Stimulated activated CD4-positive, alpha-beta T cell treated with anti-CD3 and anti-CD28 coated beads, Interleukin-12 subunit alpha, Interleukin-12 subunit beta, amount 100 ng/mL, for 48 hours (primary cell): ENCODE measurements at places on chromosomes 11 and 22.

GRCh38 chr22:45744442-45744841, 72.8 kb downstream of the ATXN10 start:
- DNase-seq = no peak

DNA sequence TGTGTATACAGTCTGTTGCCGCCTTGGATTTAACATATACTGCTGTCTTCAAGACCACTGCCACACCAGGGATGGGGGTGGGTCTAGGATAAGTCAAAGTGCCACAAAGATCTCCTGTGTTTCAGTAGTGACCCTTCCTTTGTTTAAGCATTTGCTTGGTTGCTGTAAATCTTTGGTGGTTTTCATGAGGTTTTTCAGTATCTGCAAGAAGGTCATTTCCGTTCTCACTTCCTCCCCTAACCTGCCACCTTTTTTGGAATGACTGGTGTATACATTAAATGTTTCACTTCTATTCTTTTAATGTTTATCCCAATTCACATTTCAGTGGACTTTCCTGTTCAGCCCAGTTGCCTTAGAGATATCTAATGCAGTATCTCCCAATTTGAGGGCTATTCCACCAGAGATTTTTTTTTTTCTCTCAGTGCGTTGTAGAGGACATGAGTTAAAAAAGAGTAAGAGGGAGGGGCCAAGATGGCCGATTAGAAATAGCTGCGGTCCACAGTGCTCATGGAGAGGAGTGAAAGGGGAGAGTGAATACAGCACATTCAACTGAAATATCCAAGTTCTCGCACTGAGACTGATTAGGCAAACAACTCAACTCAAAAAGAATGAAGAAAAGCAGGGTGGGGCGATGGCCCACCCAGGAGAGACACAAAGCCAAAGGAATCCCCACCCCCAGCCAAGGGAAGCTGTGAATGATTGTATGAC, 43.2 kb downstream of the USP47 start:
- DNase-seq = no peak

- DNase-seq = no peak
Measured at GRCh38 chr11:121665206-121665838, 212.6 kb upstream of the SORL1-AS1 start.

DNA sequence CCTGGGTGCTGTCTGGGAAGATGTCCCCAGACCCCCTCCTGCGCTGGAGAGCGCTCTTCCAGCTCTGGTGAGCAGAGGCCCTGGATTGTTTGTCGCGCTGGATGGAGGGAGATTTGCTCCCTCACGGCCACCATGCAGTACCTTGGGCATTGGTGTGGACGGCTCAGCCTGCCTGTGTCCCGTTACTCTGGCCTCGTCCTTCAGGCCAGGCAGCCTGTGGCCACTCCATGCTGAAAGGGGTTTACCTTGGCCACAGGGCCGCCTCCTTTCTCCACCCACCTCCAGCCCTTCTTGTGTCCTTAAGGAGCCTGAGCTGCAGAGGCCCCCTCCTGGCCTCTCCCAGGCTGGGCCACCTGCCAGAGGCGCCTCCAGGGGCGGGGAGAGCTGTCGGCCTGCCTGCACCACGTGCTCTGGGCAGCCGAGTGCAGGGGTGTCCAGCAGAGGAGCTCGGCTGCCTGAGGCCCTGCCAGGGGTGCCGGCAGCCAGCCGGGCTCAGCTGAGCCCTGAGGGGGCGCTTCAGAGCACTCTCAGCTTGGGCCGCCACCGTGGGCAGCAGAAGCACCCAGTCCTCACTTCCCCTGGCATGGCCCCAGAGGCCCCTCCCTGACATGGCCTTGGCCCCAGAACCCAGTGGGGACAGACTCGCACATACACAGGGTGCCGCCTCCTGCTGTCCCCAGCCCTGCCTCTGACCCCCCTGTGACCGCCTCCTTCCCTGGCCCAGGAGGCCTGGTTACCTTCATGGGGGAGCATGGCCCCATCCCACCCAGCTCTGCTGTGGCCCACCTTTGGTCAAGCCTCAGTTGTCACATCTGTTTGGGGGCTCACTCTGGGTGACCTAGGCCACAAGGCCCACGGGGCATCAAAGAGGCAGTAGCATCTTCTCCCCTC, 3.4 kb downstream of the CCND1 start:
- no peak for DNase-seq

DNA sequence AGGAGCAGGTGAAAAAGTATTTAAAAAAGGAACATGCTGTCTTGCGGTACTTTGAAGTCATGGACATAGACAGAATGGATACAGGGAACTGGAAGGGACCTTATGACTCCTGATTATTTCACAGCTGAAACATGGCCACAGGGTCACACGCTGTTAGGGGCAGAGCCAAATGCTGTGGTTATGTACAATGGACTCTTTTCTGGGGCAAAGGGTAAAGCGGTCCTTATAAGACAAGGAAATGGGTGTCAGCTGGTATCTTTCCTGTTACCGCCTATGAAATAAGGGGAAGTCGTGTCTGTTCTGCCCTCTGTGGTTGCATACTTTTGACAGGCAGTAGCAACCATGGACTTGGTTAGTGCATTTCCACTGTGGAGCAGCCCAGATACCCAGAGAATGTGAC, 12.8 kb upstream of the ST14 start:
- no peak for DNase-seq

- no peak for DNase-seq
Measured at GRCh38 chr11:72776844-72777754, 16.7 kb downstream of the STARD10 start.

GRCh38 chr11:15579287-15580001, 464.7 kb downstream of the INSC start:
- DNase-seq = no peak

GRCh38 chr11:122360875-122361274, 244.9 kb upstream of the BLID start:
- no peak for DNase-seq

DNA sequence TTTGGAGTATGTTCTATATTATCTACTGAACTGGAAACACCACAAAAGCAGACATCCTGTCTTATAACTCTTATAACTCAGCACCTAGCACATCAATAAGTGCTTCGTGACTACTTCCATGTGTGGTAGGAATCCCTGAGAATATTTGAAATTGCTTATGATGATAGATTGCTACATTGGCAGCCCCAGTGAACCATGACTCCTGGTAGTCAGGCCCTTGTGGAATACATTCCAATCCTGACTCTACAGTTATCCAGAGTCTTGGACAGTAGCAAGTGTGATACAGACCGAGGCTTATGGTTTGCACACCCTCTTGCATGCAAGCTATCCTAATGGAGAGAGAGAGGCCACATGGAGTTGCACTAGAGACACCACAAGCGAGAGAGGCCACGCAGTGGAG, 59.5 kb upstream of the PHF21A start:
- no peak for DNase-seq

- no peak for DNase-seq
Measured at GRCh38 chr22:36586852-36587251, 57.9 kb upstream of the EIF3D start.

DNA sequence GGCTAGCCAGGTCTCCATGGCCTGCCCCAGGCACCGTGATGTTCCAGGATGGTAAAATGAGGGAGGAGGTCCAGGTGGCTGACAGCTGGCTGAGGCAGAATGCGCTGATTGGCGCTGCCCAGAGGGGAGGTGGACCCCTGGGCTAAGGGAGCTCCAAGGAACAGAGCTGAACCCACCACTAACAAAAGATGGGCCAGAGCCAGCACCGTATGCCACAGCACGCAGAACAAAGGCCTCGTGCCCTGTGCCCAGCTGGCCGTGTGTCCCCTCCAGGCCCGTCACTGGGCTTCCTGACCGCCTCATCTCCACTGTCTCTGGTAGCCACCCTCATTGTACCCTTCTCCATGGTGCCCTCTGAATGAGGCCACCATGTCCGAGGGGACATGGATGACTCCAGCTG, 19.6 kb upstream of the PRODH start:
- DNase-seq = no peak

- no peak for DNase-seq
Measured at GRCh38 chr22:30430933-30431332, 5.4 kb downstream of the MTFP1 start.

- DNase-seq = no peak
Measured at GRCh38 chr11:85295694-85296271, 331.4 kb downstream of the DLG2 start.

- DNase-seq = peak; percentile 76
Measured at GRCh38 chr11:122743949-122744348, 88.4 kb downstream of the UBASH3B start.
